NCI-H774 (cell line): ENCODE measurements at places on chromosomes 11 and 22.

GRCh38 chr11:18492888-18493287 lies 33.9 kb downstream of the TSG101 start:
- no peak for DNase-seq

DNA sequence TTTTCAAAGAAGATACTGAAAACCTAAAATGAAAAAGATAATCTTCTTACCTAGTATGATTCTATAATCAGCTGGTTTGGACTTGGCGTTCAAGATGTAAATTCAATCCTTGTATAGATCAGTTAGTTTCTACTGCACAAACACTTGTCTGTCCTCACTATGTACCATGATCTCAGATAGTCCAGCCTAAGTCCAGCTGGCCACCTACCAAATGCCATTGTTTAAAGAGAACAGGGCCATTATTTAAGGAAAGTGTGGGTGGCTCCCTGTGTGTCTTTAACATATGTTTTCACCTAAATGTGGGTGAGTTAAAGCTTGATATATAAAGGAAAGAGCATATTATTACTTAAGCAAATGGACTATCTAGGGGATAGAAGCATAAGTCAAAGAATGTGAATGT lies 38.6 kb downstream of the BLID start:
- DNase-seq: no peak

GRCh38 chr11:35748644-35749043 lies 86.1 kb downstream of the TRIM44 start:
- DNase-seq: no peak

GRCh38 chr11:95092549-95093324 lies 3.1 kb downstream of the ENDOD1 start:
- DNase-seq: no peak

DNA sequence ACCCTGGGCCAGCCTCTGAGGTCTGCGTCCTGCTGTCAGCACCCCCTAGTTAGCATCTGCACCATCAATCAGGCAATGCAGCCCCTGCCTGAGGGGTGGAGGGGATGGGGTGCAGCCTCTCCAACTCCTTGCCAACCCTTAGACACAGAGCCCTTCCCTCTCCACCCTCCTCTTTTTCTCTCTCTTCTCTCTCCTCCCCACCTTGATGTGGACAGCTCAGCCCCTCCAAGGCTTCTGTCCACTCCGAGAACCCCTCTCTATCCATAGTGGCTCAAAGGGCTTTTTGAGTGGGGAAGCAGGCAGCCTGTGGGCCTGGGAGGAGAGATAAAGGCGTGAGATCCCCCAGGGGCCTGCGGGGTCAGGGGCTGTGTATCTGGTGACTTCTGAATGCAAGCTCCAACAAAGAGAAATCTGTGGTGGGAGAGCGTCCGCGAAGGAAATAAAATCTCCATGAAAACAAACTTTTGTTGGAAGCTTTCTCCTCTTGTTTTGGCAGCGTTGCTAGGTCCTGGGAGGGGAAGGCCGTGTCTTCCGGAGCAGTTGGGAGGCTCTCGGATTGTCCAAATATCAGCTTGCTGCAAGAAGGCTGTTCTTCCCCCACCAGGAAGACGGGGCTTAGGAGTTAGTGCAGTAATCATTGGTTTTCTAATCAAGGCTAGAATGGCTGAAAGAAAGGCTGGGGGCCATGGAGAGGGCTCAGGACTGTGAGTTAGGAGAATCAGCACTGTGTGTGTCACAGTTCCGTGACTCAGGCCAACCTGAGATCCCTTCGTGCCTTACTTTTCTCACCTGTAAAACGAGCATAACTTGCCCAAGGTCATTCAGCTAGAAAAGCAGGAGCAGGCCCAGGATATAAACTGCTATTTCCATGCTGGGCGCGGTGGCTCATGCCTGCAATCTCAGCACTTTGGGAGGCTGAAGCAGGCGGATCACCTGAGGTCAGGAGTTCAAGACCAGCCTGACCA lies 50.3 kb downstream of the PKNOX2 start:
- no peak for DNase-seq

- DNase-seq: no peak
These were observed 10.2 kb upstream of the POU2F3 start for GRCh38 chr11:120229451-120230424.

- DNase-seq: no peak
These were observed 3.0 kb downstream of the TRIM29 start for GRCh38 chr11:120134931-120135228.

DNA sequence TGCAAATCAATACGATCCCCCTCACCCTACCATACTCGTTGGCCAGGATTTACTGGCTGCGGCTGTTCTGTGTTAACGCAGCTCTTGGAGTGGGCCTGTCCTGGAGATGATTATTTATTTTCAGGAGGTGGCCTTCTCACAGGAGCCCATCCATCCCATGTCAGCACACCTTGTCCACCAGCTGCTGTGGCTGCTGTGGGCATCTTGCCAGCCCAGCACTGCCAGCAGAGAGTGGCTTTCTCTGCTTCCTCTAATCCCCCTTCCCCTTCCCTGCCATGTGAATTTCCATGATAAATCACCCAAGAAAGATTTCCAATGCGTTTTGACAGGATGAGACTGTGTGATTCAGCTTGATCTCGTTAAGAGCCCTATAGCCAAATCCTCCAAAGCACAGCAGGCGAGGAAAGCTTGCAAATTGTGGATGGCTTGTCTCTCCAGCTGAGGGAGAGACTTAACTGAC lies 309.1 kb upstream of the C11orf87 start:
- peak; percentile 33 for DNase-seq

DNA sequence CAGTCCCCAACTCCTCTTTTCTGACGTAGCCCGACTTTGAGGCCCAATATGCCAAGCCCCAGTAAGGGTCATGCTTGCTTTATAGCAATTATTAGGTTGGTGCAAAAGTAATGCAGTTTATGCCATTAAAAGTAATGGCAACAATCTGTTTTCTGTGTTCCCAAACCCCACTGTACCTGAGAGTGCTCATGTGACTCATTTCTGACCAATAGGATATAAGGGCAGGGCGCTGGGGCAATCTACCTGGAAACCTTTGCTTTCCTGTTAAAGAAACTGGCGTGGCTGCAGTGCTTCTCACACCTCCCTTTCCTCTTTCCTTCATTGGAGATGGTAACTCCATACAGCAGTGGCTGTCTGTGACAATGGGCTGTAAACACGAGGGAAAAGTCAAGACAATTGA lies 78.9 kb upstream of the MPPED2 start:
- DNase-seq: no peak

- no peak for DNase-seq
These were observed 21.2 kb upstream of the ELF5 start for GRCh38 chr11:34534826-34535225.

- no peak for DNase-seq
These were observed 28.0 kb downstream of the MYEOV start for GRCh38 chr11:69321877-69322361.

GRCh38 chr11:34111722-34112270 lies 6.4 kb downstream of the NAT10 start:
- no peak for DNase-seq

DNA sequence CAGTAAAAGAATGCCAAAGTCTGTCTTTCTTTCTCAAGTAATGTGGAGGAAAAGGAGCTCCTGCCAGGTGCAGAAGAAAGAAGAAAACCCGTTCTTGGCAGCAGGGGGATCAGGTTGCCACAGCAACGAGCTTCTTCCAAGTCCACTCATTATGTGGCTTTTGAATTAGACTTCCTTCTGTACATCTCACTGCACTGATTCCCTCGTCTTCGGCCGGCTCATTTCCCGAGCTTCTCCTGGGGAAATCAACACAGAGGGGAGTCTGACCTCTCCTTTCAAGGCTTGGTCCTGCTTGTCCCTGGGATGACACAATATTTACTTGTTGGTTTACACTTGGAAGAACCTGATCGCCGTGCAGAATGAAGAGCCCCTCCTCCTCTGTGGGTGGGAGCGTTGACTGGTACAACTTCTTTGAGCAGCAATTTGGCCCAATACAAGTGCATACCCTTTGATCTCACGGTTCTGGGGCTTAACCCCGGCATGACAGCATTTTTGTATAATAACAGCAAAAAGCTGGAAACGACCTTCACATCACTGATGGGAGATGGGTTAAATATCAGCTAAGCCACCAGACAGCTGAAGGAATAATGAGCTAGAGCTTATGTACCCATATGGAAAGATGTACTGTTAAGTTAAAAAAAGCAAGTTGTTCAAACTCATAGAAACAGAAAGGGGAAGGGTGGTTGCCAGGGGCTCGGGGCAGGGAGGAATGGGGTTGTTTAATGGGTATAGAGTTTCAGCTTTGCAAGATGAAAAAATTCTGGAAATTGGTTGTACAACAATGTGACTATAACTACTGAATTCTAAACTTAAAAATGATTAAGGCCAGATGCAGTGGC lies 35.4 kb downstream of the MCHR1 start:
- no peak for DNase-seq

GRCh38 chr11:106072804-106073203 lies 4.3 kb downstream of the KBTBD3 start:
- no peak for DNase-seq

DNA sequence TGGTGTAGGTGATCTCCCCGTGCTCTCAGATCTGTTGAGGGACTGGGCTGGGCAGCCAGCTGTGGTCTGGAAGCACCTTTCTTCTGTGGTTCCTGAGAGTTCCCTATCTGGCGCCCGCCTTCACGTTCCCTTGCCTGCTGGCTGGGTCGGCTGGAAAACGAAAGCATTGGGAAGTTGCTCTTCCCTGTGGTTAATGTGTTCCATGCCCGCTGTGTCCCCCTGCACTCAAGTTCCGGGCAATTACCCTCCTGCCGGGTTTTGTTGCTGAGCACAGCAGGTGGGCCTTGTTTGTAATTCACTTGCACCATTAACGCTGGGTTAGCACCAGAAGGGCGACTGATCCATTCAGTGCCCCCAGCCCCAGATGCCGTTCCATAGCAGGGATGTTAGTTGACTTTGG lies 134.1 kb downstream of the GRIK4 start:
- DNase-seq: peak; percentile 57

DNA sequence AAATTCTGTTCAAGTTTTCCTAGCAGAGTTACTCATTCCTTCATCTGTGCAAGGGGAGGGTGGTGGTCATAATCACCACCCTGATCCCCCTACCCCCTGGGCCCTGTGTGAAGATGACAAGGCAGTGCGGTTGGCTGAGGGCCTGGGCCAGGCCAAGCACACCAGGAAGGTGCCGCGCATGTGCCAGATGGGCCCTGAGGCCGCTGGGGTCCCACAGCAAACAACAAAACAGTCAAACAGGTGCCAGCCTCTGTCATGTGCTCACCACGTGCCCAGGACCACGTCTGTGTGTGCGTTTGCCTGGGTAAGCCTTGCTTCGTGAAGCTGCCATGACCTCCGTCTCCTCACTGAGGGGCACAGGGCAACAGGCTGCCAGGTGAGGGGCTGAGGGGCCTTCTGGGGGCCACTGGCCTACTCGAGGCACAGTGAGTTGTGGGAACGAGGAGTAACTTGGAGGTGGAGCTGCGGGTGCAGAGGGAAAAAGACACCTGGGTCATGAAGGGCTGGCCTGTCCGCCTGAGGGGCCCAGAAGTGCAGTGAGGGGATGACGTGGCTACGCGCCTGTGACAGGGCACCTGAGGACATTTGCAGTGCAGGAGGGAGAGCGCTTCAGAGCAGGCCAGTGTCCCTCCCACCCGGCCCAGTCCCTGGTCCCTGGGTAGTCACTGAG lies 25.8 kb downstream of the RSPH14 start:
- DNase-seq: no peak

DNA sequence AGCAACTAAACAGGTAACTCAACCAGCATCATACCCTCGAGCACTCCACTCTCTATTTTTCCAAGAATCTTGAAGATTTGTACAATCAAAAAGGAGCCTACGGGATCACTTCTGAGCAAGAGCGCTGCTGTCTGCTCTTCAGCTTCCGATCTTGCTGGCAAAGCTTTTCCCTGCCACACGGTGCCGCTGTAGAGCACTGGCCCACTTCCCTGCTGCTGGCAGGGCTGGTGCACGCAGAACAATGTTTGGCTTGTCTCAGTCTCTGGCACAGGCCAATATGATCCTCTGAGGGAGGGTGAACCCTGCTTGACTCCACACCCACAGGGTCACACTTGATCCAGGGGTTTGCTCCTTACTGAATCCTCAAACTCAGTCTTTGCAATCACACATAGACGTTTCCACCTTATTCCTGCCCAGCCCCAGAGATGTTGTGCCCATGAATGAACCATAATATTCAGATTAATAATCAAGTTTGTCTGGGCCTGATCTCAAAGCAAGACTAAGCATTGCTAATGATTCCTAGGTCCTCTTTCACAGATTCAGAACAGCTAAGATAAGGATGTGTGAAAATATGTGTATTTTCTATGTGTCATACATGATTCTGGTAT lies 536.6 kb downstream of the SOX6 start:
- DNase-seq: no peak

DNA sequence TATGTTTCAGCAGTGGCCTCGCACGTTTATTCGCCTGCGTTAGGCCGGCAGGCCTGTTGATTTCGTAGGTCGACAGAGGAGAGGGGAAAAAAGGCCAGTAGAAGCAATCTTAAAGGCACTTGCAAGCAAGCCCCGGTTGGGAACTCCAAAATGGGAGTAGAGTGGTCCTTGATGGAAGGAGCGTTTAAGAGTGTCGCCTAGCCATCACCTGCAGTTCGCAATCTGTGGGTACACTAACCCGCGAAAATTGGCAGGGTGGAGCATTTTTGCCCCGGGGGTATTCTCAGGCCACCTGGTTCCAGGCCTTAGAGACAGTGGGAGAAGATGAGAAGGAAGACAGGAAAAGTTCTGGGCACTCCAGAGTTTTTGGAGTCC lies 1.1 kb downstream of the EWSR1 start:
- DNase-seq: no peak

DNA sequence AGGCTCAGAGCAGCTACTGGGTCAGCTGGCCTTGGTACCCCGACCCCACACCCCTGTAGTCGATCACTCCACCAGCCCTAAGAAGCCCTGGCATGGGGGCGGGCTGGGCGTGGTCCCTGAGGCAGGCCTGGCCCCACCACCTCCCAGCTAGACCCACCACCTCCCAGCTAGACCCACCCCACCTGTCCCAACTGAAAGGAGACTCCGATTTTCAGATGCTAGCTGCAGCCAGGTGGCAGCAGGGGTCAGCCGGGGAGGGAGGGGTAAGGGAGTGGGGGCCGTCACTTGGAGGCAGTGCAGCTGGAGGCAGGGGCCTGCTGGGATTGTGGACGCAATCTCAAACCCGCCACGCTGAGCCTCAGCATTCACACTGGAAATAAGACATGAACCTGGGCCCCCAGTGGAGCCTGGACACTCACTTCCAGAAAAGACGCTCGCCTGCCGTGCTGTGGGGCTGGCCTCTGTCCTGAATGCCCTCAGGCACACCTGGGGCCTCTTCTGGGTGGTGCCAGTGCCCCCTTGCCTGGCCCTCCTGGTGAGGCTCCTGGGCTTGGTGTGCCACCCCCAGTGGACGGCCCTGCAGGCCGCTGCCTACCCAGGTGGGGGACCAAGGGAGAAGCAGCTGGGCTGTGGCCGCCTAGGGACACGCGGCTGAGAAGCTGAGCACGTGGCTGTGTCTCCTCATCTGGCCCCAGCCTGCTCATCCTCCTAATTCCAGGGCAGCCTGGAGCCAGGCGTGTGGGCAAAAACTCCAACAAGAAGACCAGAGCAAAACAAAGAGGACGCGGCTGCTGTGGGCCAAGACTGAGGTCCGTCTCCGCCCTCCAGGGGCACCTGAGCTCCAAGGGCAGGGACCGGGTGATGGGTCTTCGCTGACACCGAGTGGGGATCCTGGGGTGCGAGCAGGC lies 26.7 kb downstream of the OSBPL5 start:
- DNase-seq: no peak
